RPMI7951 (cell line): ENCODE measurements at places on chromosomes 13 and 19. TPM values are rescaled to one million over a fixed set of nuclear protein-coding genes. Genes with fewer than 3 reads are reported as not detected.

DNA sequence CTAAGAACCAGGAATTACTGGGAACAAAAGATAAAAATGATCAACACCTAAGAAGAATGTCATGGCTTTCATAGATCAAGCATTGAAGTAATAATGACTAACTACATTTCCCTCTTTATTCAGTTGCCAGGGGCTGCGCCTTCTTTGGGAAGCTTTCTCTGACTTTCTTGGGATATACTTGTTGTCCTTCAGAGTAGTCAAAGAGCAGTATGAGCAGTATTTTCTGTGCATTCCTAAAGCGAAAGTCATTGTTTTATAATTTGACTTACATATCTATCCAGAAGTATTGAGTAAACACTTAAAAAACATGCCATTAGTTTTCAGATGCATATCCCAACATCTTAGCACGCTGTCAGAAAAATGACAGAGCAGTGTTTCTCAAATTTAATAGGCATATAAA lies 2412.4 kb downstream of the PCDH9 start:
- DNase-seq: no peak

DNA sequence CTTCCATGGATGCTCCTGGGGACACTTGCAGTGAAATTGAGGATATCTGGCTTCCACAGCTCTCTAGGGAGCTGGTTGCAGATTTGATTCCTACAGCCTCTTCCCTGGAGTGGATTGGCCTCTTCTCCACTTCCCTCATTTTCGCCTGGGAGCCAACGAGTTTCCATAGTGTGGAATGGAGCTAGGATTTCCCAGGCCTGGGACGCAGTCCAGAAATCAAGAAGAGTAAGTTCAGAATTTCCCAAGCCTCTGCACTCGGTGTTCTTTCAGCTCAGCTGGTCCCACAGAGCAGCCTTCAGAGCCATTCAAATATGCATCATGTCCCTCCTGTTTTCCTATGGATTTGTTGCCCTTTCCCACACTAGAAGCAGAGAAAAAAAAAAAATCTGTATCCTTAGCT lies 68.2 kb downstream of the RAP2A start:
- DNase-seq: no peak

GRCh38 chr19:18419699-18420460 lies 682 bp downstream of the SSBP4 start:
- no peak for DNase-seq

- DNase-seq: peak; percentile 58
These were observed 135.7 kb downstream of the DNAJC15 start for GRCh38 chr13:43159026-43159461.

OR7C1 gene
- under 0.01 TPM in 2 replicates for total RNA-seq
